Upper lobe of right lung (tissue), 1 donor: ENCODE measurements at places on chromosomes 2 and 18.
A peak's percentile ranks its signal among the peaks of the same experiment; 100 is the strongest.

DNA sequence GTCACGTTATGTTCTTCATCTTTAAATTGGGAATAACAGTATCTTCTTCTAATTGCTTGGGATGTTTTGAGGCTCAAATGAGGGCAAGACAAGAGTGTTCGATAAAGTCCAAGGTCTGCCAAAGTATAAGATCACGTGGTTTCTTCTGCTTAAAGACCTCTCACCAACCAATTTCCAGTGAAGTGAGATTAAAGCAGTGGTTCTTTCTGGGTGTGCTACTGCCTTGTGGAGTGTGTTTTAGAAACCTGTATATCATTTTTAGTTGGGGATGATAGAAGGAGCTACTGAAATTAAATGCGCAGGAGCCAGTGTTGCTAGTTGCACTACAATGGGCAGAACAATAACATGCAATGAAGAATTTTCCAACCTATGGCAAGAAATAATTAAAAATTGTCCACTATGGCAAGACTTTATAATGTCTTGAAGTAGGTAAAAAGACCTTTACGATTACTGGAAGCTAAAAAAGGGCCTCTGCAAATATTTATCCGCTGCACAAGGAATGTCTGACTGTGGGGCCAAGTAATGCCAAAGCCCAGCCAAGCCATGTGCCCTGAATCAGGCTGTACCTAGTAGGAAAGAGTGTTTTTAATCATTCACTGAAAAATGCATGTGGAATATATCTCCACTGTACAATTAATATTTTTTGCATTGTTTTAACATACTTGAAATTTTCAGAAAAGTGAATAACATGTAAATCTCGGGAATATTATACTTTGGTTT lies 244.5 kb upstream of the REG3G start:
- DNase-seq, result no peak

DNA sequence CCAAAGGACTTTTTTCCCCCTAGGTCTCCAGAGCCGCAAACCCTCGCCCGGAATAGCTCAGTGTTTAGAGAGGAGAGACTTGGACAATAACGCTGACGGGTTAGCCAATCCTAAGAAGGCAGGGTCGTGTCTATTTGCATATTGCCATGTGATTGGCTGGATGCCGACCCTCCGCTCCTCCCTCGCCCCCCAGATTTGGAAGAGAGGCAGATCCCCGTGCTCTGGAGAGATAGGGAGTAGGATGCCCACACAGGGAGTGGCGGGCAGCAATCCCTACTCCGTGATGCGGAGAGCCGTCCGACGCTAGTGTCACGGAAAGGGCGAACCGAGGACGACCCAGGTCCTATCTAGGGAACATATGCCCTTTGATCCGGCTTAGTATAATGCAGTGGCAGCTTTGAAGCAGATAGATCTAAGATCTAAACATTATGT lies 1.4 kb downstream of the WNT6 start:
- DNase-seq, result peak; percentile 48

GRCh38 chr2:56267415-56267788 lies 83.6 kb downstream of the CCDC85A start:
- DNase-seq, result no peak

GRCh38 chr2:197311421-197312033 lies 947 bp upstream of the ANKRD44 start:
- DNase-seq, result no peak

DNA sequence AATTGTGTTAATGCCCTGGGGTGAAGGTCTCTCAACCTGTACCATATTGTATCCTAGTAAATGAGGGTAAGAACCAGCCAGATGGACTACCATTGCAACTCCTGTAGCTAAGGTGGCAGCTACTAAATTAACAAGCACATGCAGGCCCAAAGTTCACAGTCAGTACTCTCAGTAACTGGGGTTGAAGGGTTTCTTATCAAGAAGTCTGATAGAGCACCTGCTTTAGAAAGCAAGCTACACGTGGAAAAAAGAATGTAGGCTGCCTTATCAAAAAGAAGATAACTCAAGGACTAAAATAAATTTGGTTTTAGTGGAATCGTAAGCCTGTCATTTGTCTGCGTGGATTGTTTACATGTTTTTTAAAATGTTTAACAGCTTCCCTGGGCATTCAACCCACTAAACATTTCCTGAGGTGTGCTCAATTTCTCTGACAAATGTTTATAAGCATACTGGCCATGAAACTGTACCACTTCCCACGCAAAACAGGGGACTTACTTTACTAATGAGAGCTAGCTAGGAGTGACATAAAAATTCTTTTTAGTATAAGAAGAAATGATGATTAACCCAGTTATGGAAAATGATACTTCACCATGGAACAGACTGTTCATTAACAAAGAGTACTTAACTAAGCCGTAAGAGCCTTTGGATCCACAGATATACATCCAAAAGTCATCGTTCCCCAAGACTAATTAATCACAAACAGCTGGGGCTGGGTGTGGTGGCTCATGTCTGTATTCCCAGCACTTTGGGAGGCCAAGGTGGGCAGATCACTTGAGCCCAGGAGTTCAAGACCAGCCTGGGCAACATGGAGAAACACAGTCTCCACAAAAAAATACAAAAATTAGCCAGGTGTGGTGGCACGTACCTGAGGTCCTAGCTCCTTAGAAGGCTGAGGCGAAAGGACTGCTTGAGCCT lies 36.5 kb downstream of the LPIN2 start:
- no peak for DNase-seq

GRCh38 chr2:99598441-99598840 lies 108.6 kb upstream of the REV1 start:
- no peak for DNase-seq

DNA sequence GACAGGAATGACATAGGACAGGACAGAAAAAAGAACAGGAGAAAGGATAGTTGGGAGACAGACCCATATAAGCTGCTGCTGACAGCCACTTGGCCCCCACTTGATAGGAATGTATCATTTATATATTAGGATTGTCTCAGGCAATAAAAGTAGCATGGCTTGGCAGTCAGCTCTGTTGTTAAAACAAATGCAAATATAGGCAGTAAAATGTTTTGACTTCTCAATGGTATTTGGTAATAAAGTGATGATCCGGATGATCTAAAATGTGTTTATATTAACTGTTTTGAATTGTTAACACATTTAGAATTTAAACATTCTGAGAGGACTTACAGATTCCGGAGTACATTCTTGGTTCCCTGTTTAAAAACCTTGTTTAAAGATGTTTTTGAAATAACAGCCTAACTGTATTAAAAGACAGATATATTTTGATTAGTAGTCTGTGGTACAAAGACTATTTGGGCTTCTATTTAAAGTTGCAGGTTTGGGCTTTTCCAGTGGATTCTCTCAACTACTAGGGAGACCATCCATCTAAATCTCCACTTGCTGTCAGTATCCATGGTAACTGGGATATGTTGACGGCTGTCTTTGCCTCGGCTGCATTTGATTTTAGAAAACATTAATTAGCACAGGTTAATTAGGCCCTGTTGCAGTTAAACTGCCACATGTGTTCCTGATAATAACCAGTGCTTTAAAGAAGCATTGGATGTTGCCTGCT lies 147.6 kb downstream of the ESCO1 start:
- no peak for DNase-seq

DNA sequence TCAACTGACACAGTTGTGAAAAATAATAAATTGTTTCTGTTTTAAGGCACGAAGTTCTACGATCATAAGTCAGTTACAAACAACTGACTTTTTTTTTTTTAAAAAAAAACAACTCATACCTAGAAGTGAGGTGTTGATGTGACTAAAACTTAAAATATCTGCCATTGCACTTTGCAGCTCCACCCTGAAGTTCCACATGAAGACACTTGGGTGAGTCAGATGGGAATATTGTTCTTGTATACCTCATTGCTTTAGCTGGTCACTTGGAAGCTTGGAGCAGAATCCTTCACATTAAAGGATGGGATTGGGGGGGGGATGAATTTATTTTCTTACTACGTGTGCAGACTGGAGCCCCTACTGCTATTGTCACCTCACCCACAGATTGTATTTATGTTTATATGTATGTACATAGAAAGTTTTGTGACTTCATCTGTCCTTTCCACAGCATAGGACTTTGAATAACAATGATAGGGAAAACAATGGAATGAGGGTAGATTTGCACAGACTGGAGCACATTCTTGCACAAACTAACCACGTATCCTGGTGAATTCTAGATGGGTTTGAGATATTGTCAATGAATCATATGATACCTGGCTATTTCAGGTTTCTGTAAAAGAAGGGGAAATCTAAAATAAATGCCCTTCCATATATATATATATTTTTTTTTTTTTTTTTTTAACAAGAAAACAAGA lies 57.9 kb upstream of the ARHGAP15 start:
- no peak for DNase-seq

- no peak for DNase-seq
These were observed 68.5 kb downstream of the TMEM18 start for GRCh38 chr2:608711-609110.

DNA sequence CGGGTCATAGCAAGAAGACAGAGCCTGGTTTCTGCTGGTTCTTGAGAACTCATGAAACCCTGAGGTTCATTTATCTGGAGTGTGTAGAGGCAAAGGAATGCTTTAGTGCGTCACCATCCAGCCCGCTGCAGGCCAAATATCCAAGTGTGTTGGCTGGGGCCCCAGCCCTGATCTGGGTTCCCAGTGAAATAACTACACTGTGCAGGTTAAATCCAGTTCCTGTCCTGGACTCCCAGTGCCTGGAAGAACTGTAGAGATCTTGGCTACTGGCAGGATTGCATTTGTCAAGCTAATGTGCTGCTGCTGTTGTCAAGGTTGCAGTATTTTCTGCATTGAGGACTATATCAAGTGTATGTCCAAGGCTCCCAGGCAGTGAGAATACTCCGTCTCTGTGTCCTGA lies 89.9 kb downstream of the MAPK4 start:
- peak; percentile 75 for DNase-seq

- no peak for DNase-seq
These were observed 677.7 kb downstream of the DCDC2C start for GRCh38 chr2:4381049-4381448.

DNA sequence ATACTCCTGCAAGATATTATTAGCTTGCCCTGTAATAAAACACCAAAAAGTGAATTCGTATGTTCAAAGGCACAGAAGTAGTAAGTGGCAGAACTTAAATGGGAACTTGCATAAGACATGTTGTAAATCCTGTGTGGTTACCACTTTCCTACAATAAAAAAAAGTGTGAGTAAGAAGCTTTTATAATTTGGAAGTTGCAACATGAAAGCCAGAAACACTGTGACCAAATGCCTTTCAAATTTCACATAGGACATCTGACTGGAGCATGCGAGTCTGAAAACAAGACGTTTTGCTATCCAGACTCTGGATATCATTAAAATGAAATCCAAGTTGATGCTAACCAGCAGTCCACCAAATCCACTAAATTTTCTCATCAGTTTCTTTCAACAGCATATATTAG lies 886.2 kb upstream of the NRXN1 start:
- DNase-seq, result no peak

- DNase-seq, result no peak
These were observed 528.4 kb upstream of the SYT4 start for GRCh38 chr18:43805646-43806194.
